Activated CD4-positive, alpha-beta T cell treated with anti-CD3 and anti-CD28 coated beads for 1 hour (primary cell): ENCODE measurements at places on chromosomes 11 and 22.

DNA sequence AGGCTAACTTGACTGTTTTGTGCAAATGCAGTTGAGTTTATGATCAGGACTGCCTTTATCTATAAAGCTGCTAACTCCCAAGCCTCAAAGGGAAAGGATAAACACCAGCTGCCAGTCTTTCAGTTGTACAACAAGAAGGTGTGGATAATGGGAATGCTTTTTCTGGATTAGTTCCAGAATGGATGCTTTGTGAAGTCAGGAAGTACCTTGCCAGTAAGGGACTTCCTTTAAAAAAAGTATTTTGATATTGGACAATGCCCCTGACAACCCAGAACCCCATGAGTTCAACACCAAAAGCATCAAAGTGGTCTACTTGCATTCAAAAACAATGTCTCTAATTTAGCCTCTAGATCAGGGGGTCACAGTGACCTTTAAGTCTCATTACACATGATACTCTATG is 32.0 kb downstream of the OR5A2 start:
- DNase-seq: no peak

DNA sequence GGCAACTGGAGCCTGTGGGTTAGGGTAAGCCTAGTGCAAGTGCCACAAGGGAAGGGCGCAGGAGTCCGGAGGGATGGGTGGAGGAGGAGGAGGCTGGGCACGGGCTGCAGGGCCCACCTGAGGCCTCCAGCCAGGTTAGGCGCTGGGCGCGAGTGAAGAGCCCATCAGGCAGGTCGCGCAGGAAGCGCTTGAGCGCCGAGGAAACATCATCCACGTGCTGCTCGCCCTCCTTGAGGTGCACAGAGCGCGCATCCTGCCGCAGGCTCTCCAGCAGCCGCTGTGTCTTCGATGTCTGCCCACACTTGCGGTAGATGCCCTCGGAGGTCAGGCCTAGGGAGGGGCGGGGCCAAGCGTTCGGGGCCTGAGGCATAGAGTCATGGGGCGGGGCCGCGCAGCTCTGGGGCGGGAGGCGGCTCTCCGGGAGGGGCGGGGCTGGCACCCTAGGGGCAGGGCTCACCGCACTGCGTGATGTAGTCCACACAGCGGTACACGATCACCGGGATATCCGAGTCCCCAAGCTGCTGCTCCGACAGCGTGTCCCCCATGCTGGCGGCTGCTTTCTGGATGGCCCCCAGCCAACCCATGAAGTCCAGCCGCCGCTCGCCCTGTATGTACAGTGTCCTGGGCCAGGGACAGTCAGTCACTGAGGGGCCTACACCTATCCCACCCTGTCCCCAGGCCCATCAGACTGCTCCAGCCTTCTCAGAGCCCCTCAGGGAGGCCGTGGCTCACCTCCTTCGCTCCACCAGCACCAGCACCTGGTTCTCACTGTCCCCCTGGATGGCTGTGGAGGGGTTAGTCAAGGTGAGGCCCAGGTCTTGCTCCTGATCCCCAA is 22.9 kb upstream of the PDE2A start:
- DNase-seq: no peak

- DNase-seq: no peak
Observed at GRCh38 chr22:38467438-38467903, 425 bp upstream of the KDELR3 start.

- no peak for DNase-seq
Observed at GRCh38 chr22:23203452-23204124, 23.3 kb downstream of the BCR start.

GRCh38 chr11:2277933-2278523 is 7.6 kb upstream of the ASCL2 start:
- DNase-seq: no peak

GRCh38 chr11:95702526-95702925 is 87.1 kb downstream of the FAM76B start:
- DNase-seq: no peak

DNA sequence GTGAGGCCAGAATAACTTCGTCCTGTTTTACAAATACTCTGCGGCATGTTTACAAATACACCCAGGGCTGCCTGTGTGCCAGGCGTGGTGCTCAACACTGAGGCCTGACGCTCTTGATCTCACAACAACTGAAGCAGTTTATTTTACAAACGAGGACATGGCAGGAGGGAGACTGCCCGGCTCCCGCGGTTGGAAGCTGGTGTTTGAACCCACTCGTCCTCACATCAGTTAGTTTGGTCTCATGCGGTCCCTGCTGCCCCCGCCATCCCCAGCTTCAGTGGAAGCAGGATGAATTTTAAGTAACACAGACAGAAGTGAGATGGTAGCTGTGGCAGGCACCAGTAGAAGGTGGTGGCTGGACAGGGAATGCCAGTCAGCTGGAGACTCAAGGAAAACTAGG is 16.4 kb downstream of the KIAA0930 start:
- no peak for DNase-seq

GRCh38 chr11:95788921-95789505 is 569 bp downstream of the FAM76B start:
- DNase-seq: no peak

GRCh38 chr11:111623527-111624030 is 21.3 kb downstream of the SIK2 start:
- DNase-seq: no peak

DNA sequence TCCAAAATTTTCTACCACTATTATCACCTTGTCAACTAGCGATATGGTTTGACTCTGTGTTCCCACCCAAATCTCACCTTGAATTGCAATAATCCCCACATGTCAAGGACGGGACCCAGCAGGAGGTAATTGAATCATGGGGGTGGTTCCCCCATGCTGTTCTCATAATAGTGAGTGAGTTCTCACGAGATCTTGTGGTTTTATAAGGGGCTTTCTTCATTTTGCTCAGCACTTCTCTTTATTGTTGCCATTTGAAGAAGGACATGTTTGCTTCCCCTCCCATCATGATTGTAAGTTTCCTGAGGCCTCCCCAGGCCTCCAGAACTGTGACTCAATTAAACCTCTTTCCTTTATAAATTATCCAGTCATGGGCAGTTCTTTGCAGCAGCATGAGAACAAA is 73.5 kb upstream of the ZC3H12C start:
- DNase-seq: no peak

DNA sequence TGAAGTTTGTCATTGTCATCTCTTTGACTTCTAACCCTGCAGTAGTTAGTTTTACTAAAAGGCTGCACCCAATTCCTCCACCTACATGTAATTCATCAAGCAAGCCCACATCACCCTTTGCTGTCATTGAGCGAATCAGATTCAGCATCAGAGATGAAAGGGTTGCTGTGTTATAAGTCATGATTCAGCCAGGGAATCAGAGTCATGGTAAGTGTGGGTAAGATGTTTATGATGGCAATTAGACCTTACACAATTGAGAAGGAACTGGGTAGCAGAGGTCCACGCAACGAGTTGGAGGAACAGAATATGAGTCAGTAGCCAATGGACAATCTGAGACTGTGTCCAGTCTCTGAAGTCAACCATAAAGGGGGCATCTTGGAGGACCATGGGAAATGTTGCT is 162.8 kb upstream of the SNX19 start:
- no peak for DNase-seq

DNA sequence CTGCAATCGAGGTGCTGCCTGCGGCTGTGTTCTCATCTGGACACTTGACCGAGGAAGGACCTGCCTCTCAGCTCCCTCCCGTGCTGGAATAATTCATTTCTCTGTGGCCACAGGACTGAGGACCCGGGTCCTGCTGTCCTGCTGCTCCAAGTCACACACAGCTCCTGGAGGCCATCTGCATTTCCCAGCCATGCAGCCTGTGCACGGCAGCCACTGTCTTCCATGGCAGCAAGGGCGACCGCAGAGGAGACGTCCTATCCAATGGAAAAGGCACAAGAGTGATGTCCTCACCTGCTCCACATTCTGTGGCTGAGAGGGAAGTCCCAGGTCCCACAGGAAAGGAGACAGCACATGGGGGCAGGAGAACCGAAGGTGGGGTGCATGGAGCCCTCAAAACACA is 495.8 kb downstream of the BRD1 start:
- DNase-seq: no peak

DNA sequence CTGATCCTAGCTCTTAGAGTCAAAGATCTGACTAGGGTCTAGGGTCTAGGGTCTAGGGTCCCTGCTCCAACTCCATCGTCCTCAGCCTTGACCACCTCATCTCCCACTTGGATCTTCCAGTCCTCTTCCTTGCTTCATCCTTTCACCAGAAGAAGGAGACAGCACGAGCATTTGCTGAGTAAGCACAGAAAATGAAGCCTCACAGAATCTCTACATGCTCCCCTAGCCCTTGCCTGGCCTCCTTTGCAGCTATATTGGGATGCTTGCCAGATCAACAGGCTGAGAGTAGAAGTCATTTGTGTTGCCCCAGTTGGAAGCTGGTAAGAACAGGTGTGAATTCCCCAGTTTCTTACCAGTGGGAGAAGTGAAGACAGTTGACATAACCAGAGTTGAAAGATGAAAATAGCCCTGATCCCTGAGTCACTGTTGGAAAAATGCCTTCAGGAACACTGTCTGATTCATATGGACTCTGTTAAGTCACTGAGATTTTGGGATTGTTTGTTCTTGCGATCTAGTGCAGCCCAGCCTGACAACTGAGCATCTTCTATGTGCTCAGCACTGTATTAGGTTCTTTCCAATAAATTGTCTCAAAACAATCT is 552.5 kb downstream of the INSC start:
- DNase-seq: no peak

DNA sequence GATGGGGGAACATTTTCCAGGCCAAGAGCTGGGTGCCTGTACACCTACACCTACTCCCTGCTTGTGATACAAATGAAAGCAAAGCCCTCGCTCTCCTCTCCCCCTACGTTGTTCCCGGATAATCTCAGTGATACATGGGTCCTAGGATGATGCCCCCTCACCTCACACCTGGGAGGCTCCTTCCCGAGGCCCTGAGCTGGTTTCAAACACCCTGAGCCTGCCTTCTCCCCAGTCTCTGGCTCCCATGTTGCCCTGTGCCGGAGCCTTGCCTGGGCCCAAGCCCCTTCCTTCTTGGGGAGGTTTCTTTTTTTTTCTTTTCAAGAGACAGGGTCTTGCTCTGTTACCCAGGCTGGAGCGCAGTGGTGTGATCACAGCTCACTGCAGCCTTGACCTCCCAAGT is 23.3 kb downstream of the TRMU start:
- no peak for DNase-seq

- DNase-seq: no peak
Observed at GRCh38 chr11:45179686-45180178, 33.3 kb downstream of the PRDM11 start.

- no peak for DNase-seq
Observed at GRCh38 chr11:23252426-23252825, 392.2 kb upstream of the CCDC179 start.

DNA sequence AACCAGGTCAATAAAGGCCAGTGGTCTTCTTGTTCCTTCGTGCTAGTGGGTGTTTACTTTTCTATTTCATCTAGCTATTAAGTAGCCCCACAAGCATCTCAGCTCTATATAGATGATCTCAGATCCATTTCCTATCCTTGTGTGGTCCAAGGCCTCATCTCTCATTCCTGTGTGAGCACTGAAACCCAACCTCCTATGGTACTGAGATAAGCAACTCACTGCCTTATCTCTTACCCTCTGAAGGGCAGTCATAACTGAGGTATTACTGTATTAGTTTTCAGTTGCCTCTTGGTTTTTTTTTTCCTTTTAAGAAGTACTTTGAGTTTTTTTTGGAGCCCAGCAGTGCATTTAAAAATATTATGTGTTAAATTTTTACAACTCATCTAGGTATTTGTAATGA is 28.3 kb downstream of the ACER3 start:
- DNase-seq: no peak

DNA sequence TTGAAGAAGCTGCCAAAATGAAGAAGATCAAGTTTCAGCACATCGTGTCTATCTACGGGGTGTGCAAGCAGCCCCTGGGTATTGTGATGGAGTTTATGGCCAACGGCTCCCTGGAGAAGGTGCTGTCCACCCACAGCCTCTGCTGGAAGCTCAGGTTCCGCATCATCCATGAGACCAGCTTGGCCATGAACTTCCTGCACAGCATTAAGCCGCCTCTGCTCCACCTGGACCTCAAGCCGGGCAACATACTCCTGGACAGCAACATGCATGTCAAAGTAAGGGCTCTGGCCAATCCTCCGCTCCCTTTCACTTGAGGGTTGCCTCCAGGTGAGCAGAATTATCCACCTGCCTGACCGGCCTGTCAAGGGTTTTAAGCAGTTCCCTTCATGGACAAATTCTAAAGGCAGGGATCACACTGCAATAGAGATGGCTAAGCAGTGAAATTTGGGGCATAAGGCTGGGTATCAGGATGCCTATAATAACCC is 6.0 kb downstream of the ANKK1 start:
- DNase-seq: no peak

DNA sequence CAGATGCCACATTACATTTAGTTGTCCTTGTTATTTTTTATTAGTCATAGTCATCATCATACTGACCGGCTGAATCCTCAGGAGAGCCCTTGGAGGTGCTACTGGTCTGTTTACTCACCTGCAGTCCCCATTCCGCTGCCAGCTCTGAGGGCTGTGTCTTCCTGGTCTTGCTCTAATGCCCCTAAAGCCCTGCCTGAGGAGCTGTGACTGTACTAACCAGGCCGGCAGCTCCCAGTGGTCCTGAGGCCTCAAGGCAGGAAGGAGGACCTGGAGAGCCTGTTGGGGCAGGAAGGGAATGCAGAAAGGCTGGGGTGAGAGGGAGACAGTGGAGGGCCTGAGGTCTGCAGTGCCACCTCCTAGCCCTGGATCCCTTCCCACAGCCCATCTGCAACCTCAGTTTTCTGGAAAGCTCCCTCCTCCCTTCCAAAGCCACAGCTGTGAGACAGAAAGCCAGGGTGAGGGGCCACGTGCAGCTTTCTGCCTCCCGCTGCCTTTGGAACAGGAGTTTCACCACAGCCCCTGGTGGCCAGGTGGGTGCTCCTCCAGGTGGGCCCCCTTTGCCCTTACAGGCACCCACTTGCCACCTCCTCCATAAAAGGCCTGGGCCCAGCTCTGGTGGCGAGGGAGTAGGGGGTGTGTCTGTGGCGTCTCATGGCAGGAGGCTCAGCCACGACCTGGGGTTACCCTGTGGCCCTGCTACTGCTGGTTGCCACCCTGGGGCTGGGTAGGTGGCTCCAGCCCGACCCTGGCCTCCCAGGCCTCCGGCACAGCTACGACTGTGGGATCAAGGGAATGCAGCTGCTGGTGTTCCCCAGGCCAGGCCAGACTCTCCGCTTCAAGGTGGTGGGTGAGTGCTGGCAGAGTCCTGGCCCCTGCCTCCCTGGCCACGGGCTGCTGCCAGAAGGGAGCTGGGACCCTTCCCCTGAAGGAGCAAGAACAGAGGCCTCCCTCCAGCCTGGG is at the start of gene ZP1:
Gene ZP1, plus strand, starts transcription at position 632 of the 960 bp plus-strand sequence. Its CDS starts 20 bp downstream, at position 652.
- no peak for DNase-seq

DNA sequence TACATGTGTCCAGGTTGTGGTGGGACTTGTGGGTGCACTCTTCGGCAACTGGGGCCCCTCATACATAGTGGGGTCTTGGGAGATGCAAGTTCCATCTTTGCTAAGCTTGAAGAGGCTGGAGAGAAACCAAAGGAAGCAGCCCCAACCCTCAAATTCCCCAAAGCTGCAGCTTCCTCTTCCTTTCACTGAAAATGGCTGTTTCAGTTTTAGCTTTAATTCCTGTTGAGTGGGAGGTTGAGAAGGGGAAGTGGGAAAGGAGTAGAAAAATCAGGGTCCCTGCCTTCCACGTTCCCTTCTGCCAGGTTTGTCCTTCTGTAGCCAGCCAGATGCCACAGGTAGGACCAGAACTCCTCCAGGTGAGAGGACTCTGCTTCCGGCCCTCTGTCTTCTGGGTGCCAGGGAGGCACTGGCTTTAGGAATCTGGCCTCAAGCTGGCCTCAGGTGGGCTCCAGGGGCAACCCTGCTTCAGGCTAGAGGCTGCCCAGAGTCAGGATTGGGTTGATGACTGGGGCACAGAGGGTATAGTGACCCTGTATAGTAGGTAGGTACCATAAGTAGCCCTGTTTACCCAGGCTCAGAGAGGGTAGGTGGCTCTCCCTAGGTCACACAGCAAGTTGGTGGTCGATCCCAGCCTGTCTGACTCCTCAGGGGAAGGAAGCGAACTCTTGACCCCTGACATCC is 16.2 kb downstream of the P2RY6 start:
- DNase-seq: no peak
